HEK293T (cell line): ENCODE measurements at places on chromosomes 7 and 10.

DNA sequence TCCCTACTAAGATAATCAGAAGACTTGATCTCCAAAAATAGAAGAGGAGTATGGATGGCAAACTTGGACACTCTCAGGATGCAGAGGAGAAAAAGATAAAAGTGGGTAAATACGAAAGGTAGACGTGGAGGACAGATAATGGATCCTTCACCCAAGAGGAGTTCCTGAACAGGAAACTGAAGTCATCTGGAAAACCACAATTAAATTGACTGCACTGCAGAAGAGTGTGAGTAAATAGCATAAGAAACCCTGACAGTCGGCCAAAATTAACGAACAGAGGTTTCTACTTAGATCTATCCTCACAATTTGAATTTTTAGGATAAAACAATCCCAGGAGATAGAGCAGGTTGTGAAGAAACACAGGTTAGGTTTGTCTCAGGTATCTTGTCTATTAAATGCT is 70.5 kb downstream of the SDK1 start:
- no peak for DNase-seq

GRCh38 chr10:1368842-1369171 is 312.6 kb downstream of the WDR37 start:
- peak; percentile 73 for DNase-seq

- DNase-seq, result peak; percentile 27
These were observed at the start of gene TFPI2 for GRCh38 chr7:93890464-93891068. Gene TFPI2 (minus strand): TSS chr7:93890753. CDS start chr7:93890678, 75 bp downstream.

- no peak for DNase-seq
These were observed 108.8 kb upstream of the GSDME start for GRCh38 chr7:24866004-24866615.

DNA sequence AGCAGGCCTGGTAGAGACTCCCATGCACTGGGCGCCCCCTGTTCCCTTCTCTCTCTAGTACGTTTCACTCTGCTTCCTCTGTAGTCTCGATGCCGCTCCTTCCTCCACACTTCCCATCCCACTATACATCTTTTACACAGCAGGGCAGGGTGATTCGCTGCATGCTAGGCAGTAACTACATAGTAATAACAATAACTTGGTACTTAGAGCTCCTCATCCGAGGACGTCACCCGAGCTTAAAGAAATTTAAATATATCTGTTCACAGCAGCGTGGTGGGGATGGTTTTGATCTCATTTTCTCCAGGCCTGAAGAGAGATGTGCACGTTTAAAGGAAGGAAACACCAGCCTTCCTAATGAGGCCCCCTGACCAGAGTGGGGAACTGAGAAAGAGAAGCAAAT is 276.9 kb downstream of the SKAP2 start:
- no peak for DNase-seq

DNA sequence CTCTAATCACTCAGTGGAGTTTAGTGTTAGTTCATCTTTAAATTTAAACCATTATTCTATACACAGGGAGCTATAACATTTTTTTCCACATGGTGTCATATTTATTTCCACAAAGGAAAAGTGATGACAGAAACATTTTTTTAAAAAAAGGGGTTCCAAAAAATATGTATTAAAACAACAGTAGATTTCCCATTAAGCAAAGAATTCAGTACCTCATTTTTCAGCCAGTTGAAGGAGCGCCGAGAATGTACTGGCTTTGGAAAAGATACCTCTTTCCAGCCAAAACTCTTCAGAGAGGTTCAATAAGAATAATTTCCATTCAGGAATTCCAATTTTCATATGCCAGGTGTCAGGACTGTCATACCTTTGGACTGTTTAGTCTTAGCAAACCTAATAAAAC is 250.5 kb upstream of the MEOX2 start:
- no peak for DNase-seq

- no peak for DNase-seq
These were observed 34.0 kb upstream of the CCDC7 start for GRCh38 chr10:32411797-32412498.

- DNase-seq, result no peak
These were observed 10.4 kb downstream of the TNS3 start for GRCh38 chr7:47571331-47572093.

GRCh38 chr7:14836571-14837189 is 65.9 kb downstream of the DGKB start:
- peak; percentile 70 for DNase-seq

- DNase-seq, result no peak
These were observed 17.3 kb downstream of the CYP2E1 start for GRCh38 chr10:133544506-133544905.

DNA sequence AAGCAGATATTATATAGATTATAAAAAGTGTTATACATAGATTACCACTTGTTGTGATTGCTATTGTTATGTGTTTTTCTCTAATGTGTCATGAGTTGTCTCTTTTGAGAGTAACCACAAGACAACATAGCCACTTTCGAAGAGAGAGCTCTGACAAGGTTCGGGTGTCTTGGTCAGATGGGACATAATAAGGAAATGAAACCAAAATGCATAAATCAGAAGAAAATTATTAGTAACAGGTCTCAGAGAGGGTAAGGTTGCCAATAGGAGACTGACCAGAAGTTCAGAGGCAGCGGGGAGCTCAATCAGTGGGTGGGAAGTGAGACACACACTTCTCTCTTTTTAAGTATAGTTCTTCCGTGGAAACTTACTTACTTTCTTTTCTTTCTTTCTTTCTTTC is 639.2 kb upstream of the POT1 start:
- DNase-seq, result no peak

GRCh38 chr10:6958254-6958653 is 378.2 kb upstream of the PRKCQ start:
- no peak for DNase-seq

- no peak for DNase-seq
These were observed 259.8 kb upstream of the TCERG1L start for GRCh38 chr10:131571346-131571745.

GRCh38 chr10:48794074-48794473 is 109.4 kb downstream of the WDFY4 start:
- no peak for DNase-seq

GRCh38 chr10:31751051-31751737 is 177.4 kb downstream of the ARHGAP12 start:
- no peak for DNase-seq

DNA sequence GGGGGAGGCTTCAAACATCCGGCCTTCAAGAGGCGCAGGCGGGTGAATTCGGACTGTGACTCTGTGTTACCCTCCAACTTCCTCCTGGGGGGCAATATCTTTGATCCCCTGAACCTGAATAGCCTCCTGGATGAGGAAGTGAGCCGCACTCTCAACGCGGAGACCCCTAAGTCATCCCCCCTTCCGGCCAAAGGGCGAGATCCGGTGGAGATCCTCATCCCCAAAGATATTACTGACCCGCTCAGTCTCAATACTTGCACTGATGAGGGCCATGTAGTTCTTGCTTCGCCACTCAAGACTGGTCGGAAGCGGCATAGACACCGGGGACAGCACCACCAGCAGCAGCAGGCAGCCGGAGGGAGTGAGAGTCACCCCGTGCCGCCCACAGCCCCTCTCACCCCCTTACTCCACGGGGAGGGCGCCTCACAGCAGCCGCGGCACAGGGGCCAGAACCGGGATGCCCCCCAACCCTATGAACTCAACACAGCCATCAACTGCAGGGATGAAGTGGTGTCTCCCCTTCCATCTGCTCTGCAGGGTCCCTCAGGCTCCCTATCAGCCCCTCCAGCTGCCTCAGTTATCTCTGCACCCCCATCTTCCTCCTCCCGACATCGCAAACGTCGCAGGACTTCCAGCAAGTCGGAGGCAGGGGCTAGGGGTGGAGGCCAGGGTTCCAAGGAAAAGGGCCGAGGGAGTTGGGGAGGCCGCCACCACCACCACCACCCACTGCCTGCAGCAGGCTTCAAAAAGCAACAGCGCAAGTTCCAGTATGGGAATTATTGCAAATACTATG is 1.1 kb downstream of the MEPCE start:
- no peak for DNase-seq

DNA sequence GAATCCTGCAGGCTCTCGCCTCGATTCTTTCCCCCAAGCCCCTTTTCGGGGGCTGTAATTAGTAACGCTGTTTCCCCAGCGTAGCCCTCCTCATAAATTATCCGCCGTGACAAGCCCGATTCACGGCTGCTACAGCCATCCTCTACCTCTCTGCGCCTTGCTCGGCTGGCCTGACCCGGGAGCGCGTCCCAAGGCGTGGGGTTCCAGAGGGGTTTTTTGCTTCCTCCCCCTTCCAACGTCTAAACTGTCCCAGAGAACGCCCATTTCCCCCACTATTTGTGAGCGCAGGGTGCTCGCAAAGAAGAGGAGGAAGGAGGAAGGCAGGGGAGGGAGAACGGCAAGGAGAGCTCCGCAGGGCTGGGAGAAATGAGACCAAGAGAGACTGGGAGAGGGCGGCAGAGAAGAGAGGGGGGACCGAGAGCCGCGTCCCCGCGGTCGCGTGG is 880 bp downstream of the HOXA5 start:
- DNase-seq, result no peak

- peak; percentile 71 for DNase-seq
These were observed 33.4 kb upstream of the PPP3CB start for GRCh38 chr10:73529089-73529832.
